ENCODE measurements at places on chromosomes 7 and 10.

- no peak for DNase-seq
These were observed 10.0 kb downstream of the KLF6 start for GRCh38 chr10:3774814-3775695.

DNA sequence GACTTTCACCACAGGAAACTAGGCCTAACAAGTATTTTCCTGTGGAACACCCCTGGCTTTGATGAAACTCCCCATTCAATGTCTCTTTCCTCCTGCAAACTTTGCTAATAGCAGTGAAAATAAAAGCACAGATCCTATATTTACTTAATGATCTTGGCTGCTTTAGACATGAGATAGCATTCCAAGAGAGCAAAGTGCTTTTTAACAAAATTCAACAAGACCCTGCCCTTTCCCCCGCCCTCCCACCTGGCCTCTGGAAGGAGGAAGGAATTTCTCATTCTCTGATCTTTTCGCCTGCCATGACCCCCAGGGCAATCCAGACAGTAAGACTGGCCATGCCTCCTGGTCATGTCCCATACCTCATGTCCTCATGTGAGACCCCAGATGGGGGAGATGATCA is 185.7 kb downstream of the KCNMA1 start:
- no peak for DNase-seq

DNA sequence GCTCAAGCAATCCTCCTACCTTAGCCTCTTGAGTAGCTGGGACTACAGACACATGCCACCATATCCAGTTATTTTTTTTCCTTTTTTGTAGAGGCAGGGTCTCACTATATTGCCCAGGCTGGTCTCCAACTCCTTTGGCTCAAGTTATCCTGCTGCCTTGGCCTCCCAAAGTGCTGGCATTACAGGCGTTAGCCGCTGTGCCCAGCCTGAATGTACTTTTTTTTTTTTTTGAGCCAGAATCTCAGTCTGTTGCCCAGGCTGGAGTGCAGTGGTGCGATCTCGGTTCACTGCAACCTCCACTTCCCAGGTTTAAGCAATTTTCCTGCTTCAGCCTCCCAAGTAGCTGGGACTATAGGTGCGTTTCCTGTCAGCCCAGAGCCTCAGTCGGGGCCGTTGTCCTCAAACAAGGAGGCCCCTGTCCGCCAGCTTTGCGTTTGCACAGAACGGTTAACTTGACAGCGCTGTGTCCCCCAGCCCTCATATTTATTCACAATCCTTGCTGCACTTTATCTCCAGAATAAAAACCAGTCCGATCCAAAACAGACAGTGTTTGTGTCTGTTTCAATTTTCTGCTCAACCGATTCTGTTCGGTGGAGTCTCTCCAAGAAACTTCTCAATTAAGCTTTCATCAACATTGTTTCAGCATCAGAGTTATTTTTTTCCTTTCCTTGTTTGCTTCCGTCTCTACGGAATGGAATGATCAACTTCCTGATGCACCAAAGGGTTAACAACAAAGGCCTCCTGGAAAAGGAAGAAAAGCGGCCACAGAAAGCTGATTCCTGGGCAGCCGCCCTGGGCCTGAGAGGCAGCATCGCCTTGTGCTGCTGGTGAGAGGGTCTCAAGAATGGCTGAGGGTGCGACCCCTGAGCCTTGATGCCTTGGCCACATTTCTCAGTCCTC is 64.5 kb downstream of the PDIA4 start:
- DNase-seq = no peak

GRCh38 chr10:75305675-75306074 is 69.9 kb upstream of the COMTD1 start:
- DNase-seq = no peak

- DNase-seq = no peak
These were observed 16.0 kb downstream of the GIMAP8 start for GRCh38 chr7:150466477-150466876.

- DNase-seq = no peak
These were observed 59.6 kb downstream of the NEURL1 start for GRCh38 chr10:103552856-103553742.

GRCh38 chr7:118312966-118313365 is 88.5 kb downstream of the ANKRD7 start:
- DNase-seq = no peak

- no peak for DNase-seq
These were observed 280.2 kb downstream of the TCERG1L start for GRCh38 chr10:131031346-131031745.

GRCh38 chr10:63265683-63266235 is 132.6 kb downstream of the NRBF2 start:
- DNase-seq = no peak

GRCh38 chr10:131211965-131212619 is 99.4 kb downstream of the TCERG1L start:
- no peak for DNase-seq

DNA sequence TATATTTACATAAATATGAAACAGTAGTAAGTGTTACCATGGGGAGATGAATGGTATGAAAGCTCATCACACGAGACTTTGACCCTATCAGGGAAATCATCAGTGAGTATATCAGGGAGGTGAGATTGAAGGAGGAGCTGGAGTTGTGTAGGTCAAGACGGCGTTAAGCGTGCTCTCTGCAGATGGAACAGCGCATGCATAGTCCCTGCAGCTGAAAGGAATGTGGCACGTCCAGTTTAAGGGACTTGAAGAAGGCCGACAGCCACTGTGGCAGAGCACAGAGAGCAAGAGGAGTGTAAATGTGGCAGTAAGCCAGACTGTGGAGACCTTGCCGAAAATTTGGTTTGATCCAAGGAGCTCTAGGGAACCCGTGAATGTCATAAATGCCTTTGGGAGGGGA is 38.9 kb downstream of the POU6F2 start:
- no peak for DNase-seq

DNA sequence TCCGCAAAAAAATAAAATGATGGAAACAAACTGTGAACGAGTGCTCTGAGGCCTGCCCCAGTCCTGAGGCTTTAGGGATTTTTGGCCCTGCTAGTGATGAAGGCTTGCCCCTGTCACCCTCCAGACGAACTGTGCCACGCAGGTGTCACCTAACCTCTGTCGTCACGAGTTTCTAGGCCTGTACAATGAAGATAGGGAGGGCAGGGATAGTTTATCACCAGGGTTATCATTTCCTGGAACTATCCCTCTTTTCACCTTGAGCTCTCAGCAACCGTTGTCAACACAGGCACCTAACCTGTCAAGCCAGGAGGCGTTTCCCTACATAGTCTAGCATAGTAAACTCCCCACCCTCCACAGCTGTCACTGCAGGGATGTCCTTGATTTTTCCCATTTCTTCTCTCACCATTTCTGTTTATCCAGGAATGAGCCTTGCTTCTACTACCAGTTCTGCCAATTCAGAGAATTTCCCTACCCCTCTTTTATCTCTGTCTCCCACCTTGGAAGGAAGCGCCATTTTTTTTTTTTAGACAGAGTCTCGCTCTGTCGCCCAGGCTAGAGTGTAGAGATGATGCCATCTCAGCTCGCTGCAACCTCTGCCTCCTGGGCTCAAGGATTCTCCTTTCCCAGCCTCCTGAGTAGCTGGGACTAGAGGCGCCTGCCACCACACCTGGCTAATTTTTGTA is 2.2 kb upstream of the ACHE start:
- no peak for DNase-seq

DNA sequence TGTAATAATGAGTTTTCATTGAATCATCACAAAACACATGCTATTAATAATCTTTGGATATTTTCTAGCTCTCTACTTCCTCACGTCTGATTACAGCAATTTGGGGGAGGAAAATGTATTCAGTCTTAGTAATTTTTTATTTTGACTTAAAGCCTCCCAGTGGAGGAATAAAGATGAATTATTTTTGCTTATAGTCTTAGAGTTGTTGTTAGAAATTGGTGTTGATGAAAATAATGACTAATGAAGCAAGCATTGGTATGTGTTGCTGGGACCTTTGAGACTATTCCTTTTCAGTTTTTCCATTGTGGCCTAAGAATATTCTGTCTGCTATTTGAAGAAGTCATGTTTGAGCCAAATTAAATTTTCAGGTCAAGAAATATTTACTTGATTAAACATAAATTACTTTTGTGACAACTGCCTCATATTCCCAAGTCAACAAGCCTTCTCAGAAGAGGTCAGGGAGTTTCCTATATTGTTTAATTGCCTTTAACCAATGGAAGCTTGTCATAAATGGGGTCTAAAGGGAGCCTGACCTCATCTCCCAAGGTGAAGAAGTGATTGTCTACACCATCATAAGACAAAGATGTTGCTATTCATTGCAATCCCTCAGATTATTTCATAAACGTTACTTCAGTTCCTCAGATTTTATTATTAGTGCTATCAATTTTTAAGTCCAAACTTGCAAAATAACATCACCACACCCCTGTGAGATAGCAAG is 90.0 kb downstream of the ST7 start:
- no peak for DNase-seq

DNA sequence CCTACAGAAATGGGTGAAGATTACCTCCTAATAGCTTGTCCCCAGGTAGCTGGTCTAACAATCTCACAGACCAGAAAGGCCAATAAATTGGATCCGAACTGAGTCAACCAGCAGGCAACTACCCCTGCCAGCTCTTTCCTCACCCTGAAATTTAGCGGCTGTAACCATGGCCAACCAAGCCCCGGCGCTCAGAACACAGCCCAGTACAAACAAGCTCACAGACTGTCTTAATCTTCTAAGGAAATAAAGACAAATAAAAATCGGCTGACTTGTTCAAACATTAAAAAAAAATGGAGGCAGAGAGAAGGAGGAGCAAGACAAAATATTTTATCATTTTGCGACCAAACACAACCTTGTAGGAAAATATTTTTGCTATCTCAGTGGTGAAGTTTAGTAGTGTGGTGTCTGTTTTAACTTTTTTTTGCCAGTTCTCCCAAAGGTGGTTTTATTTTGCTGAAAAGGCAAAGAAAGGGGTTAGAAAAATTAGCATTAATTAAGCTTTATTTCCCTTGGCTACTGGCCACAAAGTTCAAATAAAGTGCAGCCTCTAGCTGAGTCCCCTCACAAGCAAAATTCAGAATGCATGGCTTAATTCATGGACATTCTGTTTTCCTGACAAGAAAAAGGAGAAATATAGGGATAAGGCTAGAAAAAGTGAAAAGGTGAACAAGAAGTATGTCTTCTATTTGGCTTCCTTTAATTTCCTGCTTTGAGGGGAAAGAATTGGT is 313.0 kb upstream of the NPVF start:
- no peak for DNase-seq

DNA sequence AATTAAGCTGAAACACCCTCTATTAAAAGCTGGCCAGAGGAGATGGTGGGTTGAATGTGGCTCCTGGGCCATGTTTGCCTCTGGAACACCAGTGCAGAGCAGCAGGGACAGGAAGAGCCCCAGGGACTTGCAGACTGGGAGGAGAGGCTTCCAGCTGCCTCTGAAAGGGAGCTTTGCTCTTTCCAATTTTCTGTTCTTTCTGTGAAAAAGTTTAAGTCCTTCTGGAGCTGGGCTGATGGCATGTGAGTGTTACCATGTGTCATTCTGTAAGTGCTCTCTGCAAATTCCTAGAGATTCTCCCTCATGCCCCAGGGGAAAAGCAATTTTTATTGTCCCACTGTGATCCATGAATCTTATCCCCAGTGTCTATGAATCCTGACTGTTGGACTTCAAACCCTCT is 112.8 kb upstream of the LANCL2 start:
- no peak for DNase-seq

GRCh38 chr7:137836113-137836509 is 10.7 kb downstream of the DGKI start:
- no peak for DNase-seq

DNA sequence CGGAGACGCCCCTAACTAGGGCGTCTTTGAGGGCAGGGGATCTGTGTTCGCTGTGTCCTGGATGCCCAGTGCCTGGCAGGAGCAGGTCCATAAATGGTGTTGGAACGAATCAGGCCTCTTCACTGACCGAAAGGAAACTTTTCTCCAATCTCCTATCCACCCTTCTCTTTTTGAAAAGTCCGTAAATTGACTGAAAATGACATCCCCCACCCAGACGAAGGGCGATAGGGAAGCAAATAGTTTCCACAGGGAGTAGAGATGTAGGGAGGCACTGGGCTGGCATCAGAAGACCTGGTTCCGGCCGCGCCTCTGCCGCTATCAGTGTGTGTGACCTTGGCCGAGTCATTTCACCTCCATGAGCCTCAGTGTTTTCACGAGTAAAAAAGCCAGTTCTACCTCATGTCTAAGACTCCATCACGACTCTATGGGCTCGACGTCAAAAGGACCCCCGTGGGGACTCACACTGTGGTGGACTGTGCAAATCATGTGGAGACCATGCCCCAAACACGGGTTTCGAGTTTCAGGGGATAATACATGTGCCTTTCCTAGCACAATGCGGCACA is 497 bp upstream of the RAB11FIP2 start:
- no peak for DNase-seq

DNA sequence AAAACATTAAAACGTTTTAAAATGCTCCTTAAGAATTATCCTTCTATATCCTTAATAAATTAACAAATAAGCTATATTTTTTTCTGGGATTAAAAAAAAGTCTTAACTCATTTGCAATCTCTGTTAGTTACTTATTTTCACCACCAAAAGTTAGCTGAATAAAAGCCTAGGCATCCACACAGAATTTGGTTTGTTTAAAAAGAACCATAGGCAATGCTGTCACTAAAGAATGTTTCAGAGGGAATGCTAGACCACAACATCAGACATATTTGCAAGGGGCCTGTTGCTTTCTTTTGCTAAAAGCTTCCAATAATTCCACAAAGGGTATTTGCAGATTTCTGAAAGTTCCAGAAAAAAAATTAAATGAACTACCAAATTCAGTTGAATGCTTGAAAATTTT is 244.2 kb downstream of the POU6F2 start:
- no peak for DNase-seq

- DNase-seq = no peak
These were observed 134.4 kb upstream of the AGK start for GRCh38 chr7:141416650-141417270.

- DNase-seq = no peak
These were observed 165.5 kb downstream of the MDFIC start for GRCh38 chr7:115087437-115087836.

GRCh38 chr7:47697543-47697942 is 115.6 kb upstream of the TNS3 start:
- no peak for DNase-seq

DNA sequence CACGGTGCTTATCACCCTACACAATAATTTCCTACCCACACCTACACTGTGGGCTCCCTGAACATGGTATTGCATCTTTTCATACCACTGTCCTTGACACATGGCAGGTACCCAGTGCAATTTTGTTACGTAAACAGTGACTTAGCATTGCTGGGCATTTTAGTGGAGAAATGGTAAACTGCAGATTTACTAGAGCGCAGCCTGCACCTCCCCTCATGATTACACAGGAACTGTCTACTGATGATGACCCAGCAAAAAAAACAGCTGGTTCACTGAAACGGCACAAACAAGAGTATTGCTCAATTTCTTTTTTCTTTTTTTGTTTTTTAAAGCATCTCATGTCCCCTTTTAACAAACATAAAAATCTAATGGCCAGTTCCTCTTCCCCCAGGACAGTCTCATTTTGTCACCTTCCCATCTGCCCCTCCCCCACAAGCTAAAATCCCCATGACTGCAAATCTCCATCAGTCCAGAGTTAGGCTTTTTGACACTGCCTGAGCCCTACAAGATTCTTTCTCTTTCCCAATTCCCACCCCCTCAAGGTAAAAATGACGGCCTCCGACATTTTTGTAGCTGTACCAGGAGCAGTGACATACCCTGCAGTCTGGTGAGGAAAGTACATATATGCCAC is 2.8 kb downstream of the ZNF746 start:
- no peak for DNase-seq

GRCh38 chr10:69644658-69645295 is 14.7 kb downstream of the FAM241B start:
- DNase-seq = no peak
